NCI-H2029 treated with DMSO at 0.1 percent for 48 hours (cell line): ENCODE measurements at places on chromosomes 2 and 18.

- no peak for DNase-seq
Measured at GRCh38 chr2:224538561-224539138, 46.5 kb downstream of the CUL3 start.

DNA sequence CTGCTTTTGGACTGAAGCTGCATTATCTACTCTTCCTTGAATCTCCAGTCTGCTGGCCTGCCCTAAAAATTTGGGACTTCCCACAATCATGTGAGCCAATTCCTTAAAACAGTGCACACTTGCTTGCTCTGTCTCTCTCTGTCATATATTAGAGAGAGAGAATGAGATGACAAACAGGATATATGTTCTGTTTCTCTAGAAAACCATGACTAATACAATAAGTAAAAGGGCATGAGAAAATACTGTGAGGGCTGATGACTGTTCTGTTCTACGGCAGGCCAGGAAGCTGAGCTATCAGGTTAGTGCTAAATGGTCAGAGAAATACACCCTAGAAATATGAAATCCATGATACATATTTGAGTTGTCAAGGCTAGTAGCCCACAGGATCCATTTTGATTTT lies 1896.8 kb upstream of the CELF4 start:
- no peak for DNase-seq

- no peak for DNase-seq
Measured at GRCh38 chr2:232117413-232117812, 155.9 kb downstream of the DIS3L2 start.

- no peak for DNase-seq
Measured at GRCh38 chr18:58892488-58892887, 27.8 kb downstream of the ZNF532 start.

DNA sequence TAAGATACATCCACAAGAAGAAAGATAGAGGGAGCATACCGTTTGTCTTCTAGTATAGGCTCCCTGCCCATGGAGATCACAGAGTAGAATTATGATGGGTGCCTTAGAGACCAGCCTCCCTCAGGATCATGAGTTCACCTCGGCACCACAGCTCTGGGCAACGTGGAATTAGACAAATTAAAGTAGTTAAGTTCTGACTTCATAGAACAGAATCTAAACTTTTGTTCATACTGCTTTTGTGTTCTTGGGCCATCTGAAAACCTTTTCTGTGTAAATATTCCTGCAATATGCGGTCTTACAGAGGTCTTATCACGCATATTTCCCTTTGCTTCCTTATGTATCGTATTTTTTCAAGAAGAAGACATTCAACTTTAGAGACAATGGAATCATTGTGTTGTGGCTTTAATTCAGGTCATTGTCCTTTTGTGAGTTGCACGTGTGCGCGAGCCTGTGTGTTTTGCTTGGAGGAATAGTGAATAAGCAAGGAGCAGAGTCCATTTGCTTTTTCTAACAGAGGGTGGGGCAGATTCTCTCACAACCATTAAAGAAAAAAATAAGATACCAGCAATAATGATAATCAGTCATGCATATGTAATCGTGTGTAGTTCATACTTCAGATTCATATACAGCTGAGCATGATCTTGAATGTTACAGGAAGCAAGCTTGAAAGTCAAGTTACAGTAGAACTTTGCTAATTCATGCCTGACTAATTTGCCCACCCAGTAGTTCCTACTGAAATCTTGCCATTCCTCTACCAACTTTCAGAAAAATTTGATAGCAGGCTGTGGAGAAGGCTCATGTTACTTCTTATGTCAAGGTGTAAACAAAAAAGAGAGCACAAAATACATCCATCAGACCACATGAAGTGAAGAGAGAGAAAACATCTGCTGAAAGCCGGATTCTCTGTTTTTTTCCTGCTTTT lies 243.6 kb downstream of the NEDD4L start:
- DNase-seq = no peak

- no peak for DNase-seq
Measured at GRCh38 chr2:6777626-6778025, 88.1 kb downstream of the CMPK2 start.

- no peak for DNase-seq
Measured at GRCh38 chr2:120036145-120036544, 23.3 kb downstream of the EPB41L5 start.
